Muscle of arm (tissue), 14 donors: ENCODE measurements at places on chromosomes 6 and 20. TPM values are rescaled to one million over a fixed set of nuclear protein-coding genes. Genes with fewer than 3 reads are reported as not detected.

The ZNF292 gene
- 18.0 TPM for polyA plus RNA-seq

The PABPC1L gene
- 68.5 TPM for polyA plus RNA-seq

The WFDC2 gene
- polyA plus RNA-seq: 1.3 TPM

The SSTR4 gene
- polyA plus RNA-seq: not detected

DNA sequence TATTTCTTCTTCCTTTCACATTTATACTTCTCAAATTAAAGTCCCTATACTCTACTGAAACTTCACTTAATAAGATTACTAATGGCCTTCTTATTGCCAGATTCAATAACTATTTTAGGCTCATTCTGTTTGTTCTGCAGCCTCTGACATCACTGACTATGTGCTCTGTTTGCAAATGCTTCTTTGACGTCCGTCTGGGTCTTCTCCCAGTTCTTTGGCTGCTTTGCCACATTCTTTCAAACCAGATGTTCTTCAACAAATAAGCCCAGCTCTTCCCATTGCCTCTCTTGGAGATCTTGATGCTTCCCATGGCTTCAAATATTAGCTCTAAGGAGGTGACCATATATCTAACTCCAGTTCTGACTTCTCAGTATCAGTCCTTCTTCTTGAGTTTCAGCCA lies 117.4 kb downstream of the BTBD9 start:
- DNase-seq: peak; percentile 38

- DNase-seq: no peak
These were observed 112.1 kb downstream of the ASXL1 start for GRCh38 chr20:32470025-32470861.

DNA sequence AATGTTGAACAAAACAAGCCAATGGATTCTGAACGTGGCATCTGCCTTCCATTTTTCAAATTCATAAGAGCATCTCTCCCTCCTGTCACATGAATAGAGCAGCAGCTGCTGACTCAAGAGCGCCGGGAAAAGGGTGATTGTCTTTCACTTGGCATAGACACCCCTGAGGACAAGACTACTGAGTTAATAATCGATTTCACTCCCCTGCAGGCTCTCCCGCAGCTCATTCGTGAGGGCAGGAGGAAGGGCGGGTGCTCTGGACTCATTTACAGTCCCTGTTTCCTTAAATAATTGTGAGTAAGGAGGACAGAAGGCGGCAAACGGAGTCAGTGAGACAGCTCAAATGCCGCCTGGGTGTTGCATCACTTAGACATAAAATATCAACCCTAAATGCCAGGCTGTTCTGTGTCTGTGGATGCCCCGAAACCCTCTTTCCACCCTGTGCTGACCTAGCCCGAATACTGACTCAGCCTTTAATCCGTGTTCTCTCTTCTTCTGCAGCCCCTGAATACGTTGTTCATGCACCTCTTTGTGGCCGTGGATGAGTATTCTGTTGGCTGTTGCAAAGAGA lies 21.6 kb downstream of the CFAP61 start:
- no peak for DNase-seq

DNA sequence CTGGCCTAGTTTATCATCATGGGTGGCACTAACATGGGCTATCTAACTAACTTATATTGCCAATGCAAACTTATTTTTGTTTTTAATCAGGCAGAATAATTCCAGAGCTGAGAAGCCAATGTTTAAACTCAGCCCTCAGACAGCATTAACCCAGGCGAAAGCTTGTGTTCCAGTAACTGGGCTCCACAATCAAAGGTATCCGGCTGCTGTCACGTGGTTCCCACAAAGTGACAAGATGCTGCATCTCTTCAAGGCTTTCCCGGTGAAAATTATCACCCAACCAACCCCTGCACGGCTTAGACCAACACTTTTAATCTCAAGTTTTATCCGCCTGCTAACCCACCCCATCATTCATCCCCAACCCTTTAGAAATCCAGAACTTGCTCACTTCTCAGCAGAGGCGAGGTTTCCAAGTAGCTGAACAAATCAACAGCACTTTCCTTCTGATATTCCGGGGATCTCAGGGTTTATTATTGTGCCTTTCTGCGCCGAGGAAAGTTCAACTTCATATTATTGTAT lies 885 bp downstream of the MTCL3 start:
- DNase-seq: no peak

DNA sequence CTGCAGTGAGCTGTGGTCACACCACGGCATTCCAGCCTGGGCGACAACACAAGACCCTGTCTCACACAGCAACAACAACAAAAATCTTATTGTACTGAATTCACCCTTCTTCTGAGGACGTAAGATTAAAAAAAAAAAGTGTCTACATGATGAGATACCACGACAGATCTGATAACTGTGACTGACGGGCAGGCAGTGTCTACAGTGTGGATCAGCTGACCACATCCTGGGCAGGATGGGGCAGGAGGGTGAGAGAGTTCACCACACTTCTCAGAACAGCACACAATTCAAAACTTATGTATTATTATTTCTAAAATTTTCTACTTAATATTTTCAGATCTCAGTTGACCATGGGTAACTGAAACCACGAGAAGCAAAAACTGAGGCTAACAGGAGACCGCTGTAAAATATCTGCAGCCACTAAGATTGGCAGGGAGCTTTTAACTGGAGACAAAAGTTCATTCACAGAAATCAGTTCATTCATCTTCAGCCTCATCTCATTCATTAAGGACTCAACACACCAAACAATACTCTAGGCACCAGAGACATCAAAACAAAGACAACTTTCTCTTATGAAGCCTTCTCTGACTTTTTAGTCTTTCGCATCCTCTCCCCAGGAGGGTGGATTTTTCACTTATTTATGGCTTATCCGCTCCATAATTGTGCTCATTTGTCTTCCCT lies 15.7 kb upstream of the NHSL1 start:
- no peak for DNase-seq

- no peak for DNase-seq
These were observed 85.6 kb downstream of the MRPL14 start for GRCh38 chr6:44041461-44042260.

DNA sequence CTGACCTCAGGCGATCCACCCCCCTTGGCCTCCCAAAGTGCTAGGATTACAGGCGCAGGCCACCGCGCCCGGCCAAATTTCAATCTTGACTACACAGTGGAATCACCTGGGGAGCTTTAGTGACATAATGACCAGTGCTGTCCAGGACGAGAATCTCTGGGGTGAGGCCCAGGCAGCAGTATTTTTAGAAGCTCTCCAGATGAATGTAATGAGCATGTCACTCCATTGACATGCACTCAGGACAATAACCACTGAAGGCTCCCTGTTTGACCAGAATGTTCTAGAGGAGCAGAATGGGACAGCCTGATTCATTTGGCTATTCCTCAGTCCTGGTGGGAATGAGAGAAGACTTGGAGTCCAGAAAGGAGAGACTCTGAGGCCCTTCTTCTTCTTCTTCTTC lies 39.2 kb downstream of the SRSF3 start:
- DNase-seq: no peak

- DNase-seq: peak; percentile 18
These were observed 5.1 kb downstream of the BLOC1S5 start for GRCh38 chr6:8059129-8059528.

DNA sequence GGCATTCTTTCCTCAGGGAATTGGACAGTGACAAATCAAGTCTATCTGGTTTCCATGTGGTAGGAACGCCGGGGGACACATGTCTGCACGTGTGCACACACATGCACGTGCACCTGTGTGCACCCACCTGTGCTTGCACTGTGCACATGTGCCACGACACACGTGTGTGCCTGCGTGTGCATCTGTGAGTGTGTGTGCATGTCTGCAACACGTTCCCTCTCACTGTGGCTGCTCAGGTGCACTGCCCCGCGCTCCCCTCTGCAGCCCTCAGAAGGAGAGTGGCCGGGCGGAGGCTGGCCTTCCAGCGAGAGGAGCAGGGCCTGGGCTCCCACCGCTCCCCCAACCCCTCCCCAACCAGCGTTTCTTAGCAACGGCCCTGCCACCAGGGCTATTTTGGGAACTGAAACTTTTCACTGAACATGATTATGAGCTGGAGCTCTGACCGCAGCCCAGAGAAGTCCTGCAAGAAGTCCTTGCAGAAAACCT lies 147.8 kb downstream of the PHACTR3 start:
- peak; percentile 25 for DNase-seq

GRCh38 chr6:111734068-111735061 lies 128.7 kb upstream of the TRAF3IP2 start:
- no peak for DNase-seq
